ENCODE measurements at places on chromosomes 4 and X.

GRCh38 chr4:78845472-78845871 lies 69.3 kb downstream of the BMP2K start:
- DNase-seq = no peak

- DNase-seq = no peak
Measured at GRCh38 chr4:38980903-38981676, 51.1 kb downstream of the TMEM156 start.

GRCh38 chrX:136019226-136019625 lies 34.0 kb downstream of the SLC9A6 start:
- DNase-seq = no peak

- DNase-seq = no peak
Measured at GRCh38 chr4:148434075-148434773, 8.0 kb downstream of the NR3C2 start.

DNA sequence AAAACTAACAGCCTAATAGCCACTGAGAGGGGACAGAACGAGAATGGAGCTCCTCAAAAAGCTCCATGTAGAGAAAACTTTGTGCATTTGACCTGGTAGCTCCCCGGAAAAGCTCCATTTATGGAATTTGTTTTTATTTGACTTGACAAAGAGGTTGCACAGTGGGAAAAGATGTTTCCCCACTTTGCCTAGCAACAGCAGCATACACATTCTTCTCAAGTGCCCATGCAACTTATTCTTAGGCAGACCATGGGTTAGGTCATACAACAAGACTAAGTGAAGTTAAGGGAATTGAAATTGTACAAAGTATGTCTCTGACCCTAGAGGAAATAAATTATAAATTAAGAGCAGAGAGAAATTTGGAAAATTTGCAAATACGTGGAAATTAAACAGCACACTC lies 949.6 kb upstream of the PRKX start:
- no peak for DNase-seq

GRCh38 chr4:189237340-189237739 lies 703.3 kb upstream of the FRG1 start:
- DNase-seq = no peak

DNA sequence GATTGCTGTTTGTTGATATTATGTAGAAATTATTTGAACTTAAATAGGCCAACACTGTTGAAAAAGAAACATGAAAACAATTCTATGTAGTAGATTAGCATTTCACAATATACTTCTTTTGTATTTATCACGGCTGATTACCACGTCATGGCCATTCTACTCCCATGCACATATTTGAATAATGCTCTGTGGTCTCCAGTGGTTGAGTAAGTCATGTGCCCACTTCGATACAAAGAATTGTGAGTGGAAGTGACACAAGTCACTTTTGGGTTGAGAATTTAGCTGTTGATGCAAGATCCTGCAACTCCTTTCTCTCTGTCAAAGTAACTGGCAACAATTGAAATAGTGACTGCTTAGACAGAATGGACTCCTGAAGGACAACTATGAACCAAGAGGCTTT lies 6.7 kb upstream of the FSTL5 start:
- no peak for DNase-seq

DNA sequence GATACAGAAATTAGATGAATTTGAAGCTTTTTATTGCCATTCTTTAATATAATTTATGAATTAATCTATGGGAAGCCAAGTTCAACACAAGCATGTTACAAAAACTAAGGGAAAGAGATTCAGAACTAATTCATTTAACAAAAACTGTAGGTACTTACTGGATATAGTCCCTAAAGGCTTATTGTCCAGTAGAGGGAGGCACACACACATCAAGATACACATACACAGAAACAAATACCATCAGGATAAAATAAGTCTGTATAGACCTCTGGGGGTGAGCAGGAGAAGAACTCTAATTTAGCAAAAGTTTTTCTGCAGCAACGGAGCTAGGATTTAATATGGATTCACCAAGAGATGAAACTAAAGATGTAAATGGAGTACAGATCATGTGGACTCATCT lies 83.0 kb upstream of the IL13RA1 start:
- DNase-seq = no peak

DNA sequence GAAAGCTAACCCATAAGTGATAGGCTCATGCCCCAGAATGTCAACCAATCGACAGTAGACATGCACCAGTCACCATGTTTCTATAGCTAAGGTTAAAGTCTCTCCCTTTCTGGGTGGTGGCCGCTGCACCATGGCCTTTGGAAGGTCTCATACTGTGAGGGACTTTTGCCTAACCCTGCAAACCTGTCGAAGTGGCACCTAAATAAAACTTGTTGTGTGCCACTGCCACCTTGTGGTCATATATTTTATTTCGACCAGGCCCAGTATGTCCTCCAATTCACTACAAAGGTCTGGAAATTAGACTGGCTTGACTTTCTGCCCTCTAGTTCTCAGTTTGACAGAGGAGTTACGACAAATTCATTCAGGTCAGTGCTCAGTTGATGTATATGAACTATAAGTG lies 163.1 kb downstream of the SMARCA1 start:
- peak; percentile 36 for DNase-seq

DNA sequence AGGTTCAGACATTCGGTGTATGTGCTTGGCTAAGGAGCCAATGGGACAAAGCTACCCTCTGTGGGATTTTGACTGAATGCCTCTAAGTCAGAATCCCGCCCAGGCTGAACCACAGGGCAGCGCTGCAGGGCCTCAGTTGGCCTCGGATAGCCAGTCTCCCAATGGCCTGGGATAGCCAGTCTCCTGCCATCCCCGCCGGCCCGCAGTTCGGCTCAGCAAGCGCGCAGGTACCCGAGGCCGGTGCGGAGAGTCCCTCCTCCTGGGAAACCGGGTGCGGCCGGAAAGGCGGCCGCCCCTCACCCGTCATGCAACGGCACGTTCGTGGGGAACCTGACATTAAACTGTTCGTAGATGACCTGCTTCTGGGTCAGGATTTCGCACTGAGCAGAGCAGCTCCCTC lies 16.1 kb downstream of the PPEF2 start:
- DNase-seq = no peak

GRCh38 chrX:121782544-121782943 lies 735.1 kb downstream of the GLUD2 start:
- DNase-seq = no peak

DNA sequence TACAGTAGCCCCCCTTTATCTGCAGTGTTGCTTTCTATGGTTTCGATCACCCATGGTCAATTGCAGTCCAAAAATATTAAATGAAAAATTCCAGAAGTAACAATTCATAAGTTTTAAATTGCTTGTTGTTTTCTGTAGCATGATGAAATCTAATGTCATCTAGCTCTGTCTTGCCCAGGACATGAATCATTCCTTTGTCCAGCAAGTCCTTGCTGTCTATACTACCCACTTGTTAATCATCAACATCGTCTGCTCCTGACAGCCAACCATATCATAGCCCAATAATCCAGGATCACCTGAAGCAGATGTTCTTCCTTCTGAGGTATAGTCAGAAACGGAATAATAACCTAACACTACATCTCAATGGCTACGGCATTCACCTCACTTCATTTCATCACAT lies 79.8 kb downstream of the ADAMTS3 start:
- DNase-seq = no peak

DNA sequence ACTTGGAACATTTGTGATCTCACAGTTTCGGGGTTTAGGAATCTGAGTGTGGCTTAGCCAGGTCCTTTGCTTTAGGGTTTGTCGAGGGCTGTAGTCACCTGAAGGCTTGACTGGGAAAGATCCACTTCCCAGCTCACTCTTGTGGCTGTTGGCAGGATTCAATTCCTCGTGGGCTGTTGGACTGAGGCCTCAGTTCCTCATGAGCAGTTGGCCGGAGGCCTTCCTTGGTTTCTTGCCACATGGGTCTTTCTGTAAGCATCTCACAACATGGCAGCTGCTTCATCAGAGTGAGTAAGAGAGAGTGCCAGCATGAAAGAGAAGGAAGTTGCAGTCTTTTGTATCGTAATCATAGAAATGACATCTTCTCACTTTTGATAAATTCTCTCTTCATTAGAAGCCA lies 11.1 kb downstream of the TXLNG start:
- no peak for DNase-seq

- DNase-seq = no peak
Measured at GRCh38 chrX:40474205-40474626, 106.6 kb upstream of the ATP6AP2 start.

GRCh38 chr4:108143515-108143914 lies 25.2 kb downstream of the LEF1 start:
- no peak for DNase-seq

- no peak for DNase-seq
Measured at GRCh38 chrX:9746148-9746888, 19.3 kb downstream of the GPR143 start.

DNA sequence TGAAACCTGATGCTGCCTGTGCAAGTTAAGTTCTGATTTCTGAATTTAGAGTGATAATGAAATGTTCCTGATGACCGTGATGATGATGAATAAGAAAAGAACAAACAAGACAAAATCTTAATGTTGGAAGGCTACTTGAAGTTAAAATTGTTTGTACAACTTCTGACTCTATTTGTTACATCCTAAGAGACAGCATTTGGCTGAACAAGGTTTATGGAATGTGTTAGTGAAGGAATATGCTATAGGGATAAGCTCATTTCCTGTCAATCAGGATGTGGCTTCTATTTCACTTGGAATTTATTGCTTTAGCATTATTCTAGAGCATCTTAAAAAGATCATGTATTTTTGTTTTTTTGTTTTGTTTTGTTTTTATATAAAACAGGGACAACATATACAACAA lies 267.5 kb downstream of the FAT4 start:
- no peak for DNase-seq

DNA sequence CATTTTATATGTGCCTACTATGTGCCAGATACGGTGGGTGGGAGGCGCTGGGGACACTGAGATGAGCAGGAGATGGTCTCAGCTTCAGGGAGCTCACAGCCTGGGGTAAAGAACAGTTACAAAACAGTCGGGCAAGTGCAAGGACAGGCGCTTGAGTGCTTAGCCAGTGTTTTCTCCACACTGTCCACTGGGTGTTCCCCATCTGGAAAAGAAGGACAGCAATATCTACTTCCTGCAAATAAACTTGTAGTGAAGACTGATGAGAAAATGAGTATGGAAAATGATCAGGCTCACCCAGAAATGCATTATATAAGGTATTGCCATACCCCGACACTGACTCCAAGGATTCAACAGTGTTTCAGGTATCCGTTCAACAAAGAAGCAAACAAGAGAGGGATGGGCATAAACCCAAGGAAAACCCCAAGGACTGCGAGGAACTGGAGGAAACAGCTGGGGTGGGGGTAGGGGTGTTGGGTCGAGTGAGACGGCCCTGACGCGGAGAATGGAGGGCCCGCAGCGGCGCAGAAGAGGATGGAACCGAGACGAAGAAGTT lies 835 bp downstream of the TMEM185A start:
- no peak for DNase-seq

DNA sequence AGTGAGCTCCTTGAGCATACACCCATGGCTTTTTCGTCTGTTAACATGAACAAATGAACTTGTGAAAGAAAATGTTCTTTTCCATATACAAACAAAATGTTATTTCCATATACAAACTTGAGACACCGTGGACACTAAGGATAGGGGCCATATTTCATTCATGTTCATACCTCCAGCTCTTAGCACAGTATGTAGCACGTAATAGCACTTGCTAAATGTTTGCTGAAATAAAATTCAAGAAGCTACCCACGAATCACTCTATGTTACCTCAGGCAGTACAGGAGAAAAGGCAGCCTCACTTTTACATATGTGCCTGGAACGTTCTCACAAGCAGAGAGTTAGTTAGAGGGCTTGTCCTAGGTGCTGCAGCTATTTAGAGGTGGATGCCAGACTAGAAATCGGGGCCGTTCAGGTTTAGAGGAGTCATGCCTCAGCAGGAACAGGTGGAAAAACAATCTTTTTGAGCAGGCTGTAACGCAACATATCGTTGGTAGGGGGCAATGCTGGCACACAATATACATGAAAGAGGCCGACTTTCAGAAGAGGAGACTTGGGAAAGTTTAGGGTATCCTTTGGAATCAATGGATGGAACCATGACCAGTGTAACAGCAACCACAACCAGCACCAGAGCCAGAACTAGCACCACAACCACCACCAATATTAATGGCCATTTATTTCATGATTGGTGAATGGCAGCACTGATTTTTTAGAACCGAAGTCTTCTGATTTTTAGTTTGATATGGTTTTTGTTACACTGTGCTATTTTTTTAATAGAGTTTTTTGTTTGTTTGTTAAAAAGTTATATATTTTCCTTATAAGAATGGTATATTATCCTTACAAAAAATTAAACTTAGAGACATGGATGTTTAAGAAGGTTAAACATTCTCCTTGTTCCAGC lies 14.8 kb upstream of the PAQR3 start:
- no peak for DNase-seq

GRCh38 chrX:118612290-118612689 lies 115.1 kb upstream of the IL13RA1 start:
- DNase-seq = no peak

DNA sequence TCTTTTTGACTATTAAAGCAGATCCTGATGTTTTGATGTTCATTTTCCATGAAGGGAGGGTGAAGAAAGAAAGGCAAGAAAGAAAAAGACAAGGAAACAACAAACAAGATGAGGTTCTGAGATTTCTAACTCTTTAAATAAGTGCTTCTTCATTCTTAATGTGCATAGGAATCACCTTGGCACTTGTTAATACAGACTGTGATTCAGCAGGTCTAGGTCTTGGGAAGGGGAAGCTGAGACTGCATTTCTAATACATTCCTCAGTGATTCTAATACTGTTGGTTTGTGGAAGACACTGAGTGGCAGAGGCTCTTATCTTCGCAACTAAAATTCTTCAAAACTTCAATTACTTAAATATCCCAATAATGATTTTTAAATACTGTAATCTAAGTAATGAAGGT lies 95.2 kb upstream of the NAP1L5 start:
- no peak for DNase-seq

- DNase-seq = no peak
Measured at GRCh38 chr4:112818594-112818965, 181.6 kb downstream of the LARP7 start.

DNA sequence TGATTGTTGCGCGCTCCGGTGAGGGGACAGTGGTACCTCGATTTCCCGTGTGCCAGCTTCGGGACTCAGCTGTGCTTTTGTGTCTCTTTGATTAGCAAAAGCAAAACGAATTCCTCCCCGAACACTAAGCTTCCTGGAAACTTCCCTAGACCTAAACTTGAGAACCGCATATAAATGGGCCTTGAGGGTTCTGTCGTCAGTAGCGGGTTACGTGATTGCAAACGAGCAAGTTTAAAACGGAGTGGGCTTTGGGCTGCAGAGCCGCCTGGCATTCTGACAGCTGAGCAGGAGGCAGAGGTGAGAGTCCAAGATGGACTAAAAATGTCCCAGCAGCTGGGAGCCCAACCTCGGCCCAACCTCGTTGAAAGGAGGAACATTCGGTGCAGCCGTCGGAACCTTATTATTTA lies 1.2 kb upstream of the TAPT1 start:
- peak; percentile 12 for DNase-seq
